ENCODE measurements at places on chromosomes 11 and 22. TPM values are rescaled to one million over a fixed set of nuclear protein-coding genes. Genes with fewer than 3 reads are reported as not detected.

MMP13 gene
- total RNA-seq = not detected

RGL4 gene
- total RNA-seq = not detected

UBQLNL gene
- not detected for total RNA-seq

SLC37A2 gene
- 0.56 TPM for total RNA-seq

CLCF1 gene
- 3.4 TPM for total RNA-seq

UPB1 gene
- total RNA-seq = 0.38 TPM

FXYD6 gene
- total RNA-seq = under 0.01 TPM

MYBPC3 gene
- not detected for total RNA-seq

UCP3 gene
- 0.38 TPM for total RNA-seq

CARD16 gene
- 6.5 TPM for total RNA-seq

NAALAD2 gene
- 0.85 TPM for total RNA-seq

DKK3 gene
- total RNA-seq = 345 TPM

MPZL3 gene
- total RNA-seq = 1.3 TPM

SLC6A5 gene
- total RNA-seq = not detected

GTSE1 gene
- total RNA-seq = 11.3 TPM

CBX7 gene
- total RNA-seq = 3.3 TPM

OR52I2 gene
- not detected for total RNA-seq

ARRB1 gene
- 13.6 TPM for total RNA-seq

OR4C11 gene
- not detected for total RNA-seq

RIBC2 gene
- total RNA-seq = 0.28 TPM

PRDM11 gene
- 8.5 TPM for total RNA-seq

TRIM49 gene
- total RNA-seq = not detected

SELENOH gene
- 77.5 TPM for total RNA-seq

IL17REL gene
- total RNA-seq = not detected

APLNR gene
- total RNA-seq = under 0.01 TPM

DNHD1 gene
- total RNA-seq = 7.9 TPM

KIF18A gene
- total RNA-seq = 29.1 TPM

IRAG1 gene
- 14.8 TPM for total RNA-seq

ZNF215 gene
- 6.8 TPM for total RNA-seq

Measured in regular cardiac myocyte (primary cell).